ENCODE measurements at places on chromosomes 13 and 19.

DNA sequence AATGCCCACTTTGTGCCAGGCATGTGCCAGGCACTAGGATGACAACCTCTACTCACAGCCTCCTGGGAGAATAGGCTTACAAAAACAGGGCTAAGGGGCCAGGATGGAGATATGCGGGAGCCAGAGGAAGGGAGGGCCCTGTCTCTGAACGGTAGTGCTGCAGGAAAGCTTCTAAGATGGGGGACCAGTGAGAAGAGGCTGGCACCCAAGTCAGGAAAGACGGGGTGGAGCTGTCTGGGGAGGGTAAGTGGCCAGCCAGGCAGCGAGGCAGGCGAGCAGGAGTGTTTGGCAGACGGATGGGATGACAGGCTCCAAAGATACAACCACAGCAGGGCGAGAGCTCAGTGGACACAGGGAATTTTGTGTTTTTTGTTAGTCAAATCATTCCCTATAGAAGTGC is 44.7 kb upstream of the GPI start:
- DNase-seq: peak; percentile 3

DNA sequence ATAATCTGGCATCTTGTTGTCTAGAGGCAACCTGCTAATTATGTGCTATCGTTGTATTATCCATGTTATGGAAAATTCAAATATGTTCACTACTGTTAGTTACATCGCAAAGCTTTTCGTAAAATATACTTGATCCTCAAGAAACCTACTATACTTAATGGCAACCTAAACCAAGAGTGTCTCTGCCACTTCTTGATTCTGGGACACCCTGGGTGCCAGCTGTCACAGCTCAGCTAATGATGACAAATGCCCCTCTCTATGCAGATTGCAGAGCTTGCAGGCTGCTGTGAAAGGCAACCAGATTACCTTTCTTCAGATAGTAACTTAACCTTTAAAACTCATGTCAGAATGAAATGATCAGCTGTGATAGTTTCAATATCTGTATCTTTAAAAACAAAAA is 8.9 kb upstream of the MAB21L1 start:
- DNase-seq: no peak

- DNase-seq: peak; percentile 62
These were observed 64.0 kb downstream of the ALOX5AP start for GRCh38 chr13:30799356-30799824.

DNA sequence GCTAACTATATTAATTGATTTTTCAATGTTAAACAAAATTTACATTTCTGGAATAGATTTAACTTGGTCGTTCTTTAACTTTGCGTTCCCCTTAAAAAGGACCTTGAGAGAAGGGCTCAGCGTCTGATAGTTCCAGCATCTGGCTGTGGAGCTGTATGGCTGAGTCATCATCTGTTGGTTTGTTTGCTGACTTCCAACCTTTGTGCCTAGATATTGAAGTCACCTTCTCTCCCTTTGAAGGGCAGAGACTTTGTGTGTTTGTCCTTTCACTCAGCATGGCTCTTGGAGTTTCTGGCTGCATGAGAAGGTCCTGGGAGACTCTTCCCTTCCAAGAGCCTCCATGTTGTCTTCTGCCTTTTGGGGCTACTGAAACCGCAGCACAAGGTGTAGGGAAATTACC is 16.6 kb upstream of the IRS2 start:
- no peak for DNase-seq

DNA sequence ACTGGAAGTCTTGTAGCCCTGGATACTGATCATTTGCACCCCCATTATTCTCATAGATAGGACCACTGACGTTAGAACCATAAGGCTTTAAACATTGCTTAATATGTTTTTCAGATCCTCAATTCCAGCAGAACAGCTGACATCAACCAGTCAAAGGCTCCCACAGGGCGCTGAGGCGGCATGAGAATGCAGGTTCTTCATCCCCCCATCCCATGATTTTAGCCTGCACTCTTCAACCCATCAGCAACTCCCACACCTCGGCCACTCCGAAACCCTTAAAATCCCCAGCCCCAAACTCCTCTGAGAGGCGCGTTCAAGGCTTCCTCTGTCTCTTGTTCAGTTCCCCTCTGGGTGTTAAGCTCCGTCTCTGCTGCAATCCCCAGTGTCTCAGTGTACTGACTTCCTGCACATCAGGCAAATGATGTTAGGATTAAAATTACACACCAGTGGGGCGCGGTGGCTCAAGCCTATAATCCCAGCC is 24.3 kb upstream of the LAMP1 start:
- no peak for DNase-seq

GRCh38 chr13:32403108-32403507 is 24.8 kb downstream of the N4BP2L1 start:
- DNase-seq: no peak

DNA sequence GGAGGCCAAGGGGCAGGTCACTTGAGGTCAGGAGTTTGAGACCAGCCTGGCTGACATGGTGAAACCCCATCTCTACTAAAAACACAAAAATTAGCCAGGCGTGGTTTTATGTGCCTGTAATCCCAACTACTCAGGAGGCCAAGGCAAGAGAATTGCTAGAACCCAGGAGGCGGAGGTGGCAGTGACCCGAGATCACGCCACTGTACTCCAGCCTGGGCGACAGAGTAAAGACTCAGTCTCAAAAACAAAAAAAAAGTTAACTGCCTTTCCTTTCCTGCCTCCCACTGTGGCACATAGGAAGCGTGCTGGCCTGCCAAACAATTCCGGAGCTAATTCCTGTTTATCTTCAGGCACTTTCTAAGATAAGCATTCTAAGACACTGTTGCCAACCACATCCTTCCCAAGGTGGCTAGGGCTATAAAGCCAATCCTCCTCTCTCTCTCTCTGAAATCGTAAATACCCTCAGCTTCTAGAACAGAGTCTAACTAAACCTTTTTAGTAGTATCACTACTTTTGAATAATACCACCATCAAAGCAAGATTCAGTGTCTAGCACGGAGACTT is 21.6 kb downstream of the SLC25A30 start:
- DNase-seq: no peak

GRCh38 chr13:84139561-84140158 is 257.4 kb upstream of the SLITRK1 start:
- DNase-seq: no peak

DNA sequence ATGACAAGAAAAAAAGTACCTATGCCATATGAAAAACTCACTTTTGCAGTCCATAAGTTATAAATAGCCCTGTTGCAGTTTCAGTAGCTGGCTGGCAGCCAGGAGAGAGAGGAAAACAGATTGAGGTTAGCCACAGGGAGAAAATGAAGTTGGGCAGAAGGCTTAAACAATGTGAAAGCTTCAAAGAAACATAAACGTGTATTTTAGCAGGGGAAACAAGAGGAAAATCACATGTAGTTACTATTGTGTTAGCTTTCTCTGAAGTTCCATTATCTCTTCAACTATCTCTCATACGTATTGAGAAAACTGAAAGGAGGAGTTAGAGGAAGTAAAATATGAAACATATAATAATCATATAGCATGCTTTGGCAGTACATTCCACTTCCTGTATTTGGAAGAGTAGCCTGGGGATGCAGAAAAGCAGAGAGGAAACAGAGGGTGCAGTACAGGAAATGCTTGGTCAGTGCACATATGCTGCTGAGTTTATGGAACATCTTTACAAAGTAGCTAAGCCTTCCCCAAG is 1551.1 kb downstream of the EFNB2 start:
- peak; percentile 64 for DNase-seq

DNA sequence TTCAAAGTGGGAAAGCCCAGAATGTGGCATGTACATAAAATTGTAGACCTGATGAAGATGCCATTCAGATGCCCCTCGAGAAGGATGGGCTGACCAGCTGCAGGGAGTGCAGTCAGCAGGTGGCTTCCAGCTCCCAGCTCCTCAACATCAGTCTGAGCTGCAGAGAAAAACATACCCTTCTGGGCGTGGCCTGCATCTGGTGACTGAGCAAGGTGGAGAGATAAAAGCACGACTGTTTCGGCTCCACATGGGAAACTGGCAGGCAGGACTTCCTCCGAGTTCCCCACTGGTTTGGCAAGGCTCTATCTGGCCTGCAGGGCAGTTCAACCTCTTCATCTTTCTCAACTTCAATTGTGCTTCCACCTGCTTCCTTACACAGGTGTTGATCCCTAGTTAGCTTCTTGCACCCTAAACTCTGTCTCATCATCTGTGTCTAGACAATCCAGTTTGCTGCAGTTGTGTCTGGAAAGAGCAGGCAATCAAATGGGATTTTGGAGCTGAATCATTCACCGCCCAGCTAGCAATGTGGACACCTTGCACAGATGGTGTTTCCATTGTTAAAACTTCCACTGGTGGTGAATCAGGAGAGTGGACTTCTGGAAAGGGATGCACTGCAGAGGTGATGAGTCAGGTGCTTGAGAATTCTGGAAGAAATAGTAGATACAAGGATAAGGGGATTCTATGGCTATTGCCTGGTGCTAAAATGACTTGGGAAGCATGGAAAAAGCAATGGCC is 56.8 kb downstream of the POLR1D start:
- DNase-seq: no peak

DNA sequence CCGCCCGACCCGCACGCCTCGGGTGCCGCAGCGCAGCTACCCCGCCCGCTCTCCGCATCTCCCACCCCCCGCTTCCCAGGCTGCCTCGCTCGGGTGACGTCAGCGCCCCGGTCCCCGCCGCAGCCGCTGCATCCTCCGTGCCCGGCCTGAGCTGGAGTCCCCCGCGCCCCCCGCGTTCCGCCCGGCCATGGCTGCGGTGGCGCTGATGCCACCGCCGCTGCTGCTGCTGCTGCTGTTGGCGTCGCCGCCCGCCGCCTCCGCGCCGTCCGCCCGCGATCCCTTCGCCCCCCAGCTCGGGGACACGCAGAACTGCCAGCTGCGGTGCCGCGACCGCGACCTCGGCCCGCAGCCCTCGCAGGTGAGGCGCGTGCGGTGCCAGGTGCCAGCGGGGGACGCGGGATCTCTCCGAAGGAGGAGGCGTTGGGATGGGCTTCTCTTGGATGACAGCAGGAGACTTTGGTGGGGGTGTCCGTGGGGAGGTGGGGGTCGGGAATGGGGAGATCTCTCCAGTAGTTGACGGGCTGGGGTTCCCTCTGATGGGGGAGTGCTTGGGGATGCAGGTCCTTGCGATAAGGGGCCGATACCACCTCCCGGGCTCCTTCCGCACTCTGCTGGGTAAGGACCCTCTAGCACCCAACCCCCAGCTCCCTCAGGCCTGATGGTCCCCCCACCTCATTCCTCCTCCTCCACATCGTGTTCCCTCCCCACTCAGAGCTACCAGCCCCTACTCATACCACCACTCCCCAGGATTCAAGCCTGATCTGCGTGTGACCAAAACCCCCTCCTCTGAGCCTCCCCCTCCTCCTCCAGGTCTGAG is at the start of gene TMEM59L:
Gene TMEM59L, plus strand, starts transcription at position 99 of the 817 bp plus-strand sequence. Its CDS starts 89 bp downstream, at position 188.
- DNase-seq: no peak

GRCh38 chr13:95644601-95645052 is at the start of gene DZIP1:
Gene DZIP1, minus strand, starts transcription at chr13:95644706. Its CDS starts 2,677 bp downstream, at chr13:95642029.
- DNase-seq: peak; percentile 94

DNA sequence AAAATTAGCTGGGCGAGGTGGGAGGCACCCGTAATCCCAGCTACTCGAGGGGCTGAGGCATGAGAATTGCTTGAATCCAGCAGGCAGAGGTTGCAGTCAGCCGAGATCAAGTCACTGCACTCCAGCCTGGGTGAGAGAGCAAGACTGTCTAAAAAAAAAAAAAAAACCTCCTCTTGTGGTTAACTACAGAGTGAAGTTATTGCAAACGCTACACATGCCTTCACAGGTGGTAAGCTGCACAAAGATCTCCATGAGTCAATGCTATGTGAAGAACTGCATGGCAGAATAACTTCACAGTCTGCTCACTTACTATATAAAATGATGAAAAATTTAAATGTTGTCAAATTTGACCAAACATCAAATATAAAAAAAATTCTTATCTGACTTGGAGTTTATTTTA is 436.8 kb downstream of the FGF14 start:
- no peak for DNase-seq

DNA sequence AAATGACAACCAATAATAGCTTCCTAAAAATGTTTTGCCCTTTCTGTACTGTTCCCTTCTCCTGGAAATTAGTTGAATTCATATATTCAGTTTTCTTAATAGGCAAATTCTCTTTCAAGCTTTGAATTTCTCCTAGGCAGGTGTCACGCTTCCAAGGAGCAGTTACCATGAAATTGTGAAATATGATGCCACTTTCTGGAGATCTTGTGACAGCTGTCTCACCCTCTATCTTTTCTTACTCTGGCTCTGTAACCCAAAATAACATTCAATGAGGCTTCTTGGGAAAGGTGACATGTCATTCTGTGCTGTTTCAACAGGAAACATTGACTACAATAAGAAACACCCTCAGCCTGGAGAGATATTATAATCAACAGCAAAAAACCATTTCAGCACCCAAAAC is 80.3 kb upstream of the MRI1 start:
- no peak for DNase-seq

DNA sequence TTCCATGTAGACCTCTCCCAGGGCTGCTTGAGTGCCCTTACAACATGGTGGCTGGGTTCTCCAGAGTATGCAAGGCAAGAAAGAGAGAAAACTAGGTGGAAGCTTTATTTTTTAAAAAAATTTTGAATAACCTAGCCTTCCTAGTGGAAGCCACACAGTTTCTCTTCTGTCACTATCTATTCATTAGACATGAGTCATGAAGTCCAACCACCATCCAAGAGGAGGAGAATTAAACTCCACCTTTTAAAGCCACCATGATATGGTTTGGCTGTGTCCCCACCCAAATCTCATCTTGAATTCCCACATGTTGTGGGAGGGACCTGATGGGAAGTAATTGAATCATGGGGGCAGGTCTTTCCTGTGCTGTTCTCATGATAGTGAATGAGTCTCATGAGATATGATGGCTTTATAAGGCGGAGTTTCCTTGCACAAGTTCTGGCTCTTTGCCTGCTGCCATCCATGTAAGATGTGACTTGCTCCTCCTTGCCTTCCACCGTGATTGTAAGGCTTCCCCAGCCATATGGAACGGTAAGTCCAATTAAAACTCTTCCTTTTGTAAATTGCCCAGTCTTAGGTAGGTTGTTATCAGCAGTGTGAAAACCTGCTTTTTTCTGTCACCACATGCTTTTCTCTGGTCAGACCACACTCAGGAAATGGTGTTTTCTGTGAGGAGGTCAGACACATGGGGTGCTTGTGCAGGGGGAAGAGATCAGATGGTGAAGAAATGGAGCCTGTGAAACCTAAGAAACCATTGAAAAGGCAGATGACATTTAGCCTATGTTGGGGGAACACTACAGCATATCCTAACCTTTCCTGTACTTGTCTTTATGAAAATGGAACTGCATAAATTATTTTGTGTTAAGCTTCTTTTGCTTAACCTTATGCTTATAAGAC is 57.7 kb downstream of the ANKRD10 start:
- no peak for DNase-seq

- DNase-seq: no peak
These were observed 15.0 kb downstream of the UPF3A start for GRCh38 chr13:114296448-114296847.

- DNase-seq: no peak
These were observed 256.1 kb downstream of the DACH1 start for GRCh38 chr13:71610876-71611275.
